ENCODE measurements at places on chromosomes 2 and 18.

DNA sequence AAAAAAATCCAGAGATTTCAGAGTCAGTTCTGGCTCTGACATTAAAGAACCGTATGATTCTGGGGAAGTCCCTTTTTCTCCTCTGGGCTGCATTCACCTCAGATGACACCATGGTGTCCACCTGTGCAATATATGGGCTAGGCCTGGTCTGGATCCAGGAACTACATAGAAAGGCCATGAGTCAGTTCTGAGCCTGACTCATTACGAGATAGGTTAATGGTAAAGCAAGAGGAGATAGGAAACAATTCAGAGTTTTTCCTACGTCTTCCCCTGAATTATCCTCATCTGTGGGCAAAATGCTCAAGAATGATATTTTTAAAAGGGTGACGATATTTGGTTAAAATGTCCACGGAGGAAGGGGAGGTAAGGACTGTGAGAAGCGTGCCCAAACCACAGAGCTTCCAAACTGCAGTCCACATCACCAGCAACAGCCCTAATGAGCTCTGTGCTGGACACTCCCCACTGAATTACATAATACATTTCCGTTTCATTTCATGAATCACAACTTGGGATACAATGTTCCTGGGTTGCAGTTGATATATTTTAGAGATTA is 180.1 kb upstream of the OSR1 start:
- DNase-seq = no peak

DNA sequence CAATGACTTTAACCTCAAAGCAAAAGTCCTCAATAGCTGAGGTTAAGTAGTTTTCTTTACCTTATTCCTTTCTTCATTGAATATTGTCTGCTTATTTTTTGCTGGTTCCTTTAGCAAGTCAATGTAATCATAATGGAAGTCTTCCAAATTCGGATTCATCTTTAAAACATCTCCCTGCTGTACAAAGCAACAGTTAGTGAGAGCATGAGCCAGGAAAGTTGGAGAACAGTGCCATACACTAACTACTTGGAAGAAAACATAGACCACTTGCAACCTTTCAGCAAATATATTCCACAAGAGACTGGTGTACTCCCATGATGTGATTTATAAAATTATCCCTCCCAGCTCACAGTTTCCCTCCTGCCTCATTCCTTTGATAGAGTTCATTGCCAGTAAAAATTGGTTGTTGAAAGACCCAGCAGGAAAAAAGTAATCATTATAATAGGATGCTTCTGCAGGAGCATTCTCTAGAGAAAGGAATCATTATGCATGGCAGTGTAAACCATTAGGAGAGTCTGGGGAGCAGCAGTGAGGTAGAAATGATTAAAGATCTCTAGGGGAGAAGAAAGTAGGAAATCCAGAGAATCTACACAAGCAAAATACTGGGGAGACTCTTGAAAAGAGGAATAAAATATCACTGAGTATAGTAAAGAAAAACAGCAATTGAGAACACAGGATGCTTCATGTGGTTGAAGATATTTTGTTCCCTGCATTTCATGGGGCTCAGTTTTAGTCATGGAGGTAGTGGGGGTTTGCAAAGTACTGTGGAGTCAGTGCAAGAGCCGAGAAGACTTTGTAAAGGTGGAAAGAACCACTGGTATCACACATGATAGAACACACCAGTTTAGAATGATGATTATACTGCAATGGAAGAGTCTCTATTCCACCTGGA is 38.6 kb upstream of the TTN start:
- no peak for DNase-seq

- DNase-seq = no peak
Measured at GRCh38 chr2:101011152-101011551, 9.1 kb downstream of the RPL31 start.

- DNase-seq = no peak
Measured at GRCh38 chr2:138180692-138181386, 216.6 kb downstream of the HNMT start.

GRCh38 chr18:62655520-62656219 is 59.7 kb upstream of the PHLPP1 start:
- no peak for DNase-seq

DNA sequence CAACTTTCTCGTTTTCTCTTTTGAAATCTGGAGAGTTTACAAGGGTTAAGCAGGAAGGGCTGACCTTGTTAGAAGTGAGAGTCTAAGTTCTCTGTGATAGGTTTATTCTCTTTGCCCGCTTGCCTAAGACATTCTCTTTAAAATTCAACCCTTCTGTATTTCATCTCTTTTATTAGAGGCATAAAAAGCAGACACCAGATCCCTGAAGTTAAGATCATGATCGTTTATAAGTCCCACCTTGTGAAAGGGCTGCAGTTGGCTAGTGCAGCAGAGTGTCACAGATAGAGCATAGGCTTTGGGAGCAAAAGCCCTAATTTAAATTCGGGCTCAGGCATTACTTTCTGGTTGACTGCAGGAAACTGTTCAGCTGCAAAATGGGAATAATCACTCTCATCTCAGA is 181.2 kb downstream of the EPHA4 start:
- DNase-seq = no peak

GRCh38 chr2:236592821-236593220 is 23.2 kb downstream of the ACKR3 start:
- no peak for DNase-seq

- DNase-seq = no peak
Measured at GRCh38 chr2:125259451-125259850, 1234.4 kb downstream of the CNTNAP5 start.

DNA sequence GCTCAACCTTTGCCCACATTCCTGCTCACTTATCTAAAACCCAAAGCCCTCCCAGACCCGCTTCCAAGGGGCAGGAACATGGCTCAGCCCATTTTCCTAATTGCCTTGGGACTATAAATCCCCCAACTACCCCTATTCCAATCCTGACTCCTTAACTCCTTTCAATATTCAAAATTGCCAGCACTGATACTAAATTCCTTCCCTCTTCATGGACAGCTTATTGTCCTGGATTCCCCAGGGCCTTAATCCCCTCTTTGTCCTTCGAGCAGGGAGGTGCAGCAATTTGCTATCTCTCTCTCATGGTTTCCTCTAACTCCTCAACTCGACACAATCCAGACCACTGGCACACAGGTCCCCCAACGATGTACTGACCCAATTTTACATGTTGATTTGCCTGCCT is 99.1 kb downstream of the SLC25A12 start:
- DNase-seq = no peak

- DNase-seq = no peak
Measured at GRCh38 chr2:23530909-23531276, 145.9 kb downstream of the KLHL29 start.

GRCh38 chr2:64404002-64404731 is 49.8 kb upstream of the LGALSL start:
- no peak for DNase-seq

DNA sequence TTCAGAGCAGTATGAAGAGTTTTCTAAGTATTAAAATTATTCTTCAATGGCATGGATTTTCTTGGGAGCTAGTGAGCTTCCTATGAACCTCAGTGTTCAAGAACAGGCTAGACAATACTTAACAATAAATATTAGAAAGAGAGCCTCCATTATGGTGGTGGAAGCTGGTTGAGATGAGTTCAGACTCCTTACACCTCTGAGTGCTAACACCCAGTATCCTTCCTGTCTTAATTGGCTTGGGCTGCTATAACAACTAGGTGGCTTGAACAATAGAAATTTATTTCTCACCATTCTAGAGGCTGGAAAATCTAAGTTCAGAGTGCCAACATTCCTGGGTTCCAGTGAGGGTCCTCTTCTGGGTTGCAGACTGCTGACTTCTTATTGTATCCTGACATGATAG is 369.4 kb upstream of the HNRNPA3 start:
- no peak for DNase-seq

GRCh38 chr2:165055082-165055851 is 99.9 kb upstream of the SLC38A11 start:
- no peak for DNase-seq

DNA sequence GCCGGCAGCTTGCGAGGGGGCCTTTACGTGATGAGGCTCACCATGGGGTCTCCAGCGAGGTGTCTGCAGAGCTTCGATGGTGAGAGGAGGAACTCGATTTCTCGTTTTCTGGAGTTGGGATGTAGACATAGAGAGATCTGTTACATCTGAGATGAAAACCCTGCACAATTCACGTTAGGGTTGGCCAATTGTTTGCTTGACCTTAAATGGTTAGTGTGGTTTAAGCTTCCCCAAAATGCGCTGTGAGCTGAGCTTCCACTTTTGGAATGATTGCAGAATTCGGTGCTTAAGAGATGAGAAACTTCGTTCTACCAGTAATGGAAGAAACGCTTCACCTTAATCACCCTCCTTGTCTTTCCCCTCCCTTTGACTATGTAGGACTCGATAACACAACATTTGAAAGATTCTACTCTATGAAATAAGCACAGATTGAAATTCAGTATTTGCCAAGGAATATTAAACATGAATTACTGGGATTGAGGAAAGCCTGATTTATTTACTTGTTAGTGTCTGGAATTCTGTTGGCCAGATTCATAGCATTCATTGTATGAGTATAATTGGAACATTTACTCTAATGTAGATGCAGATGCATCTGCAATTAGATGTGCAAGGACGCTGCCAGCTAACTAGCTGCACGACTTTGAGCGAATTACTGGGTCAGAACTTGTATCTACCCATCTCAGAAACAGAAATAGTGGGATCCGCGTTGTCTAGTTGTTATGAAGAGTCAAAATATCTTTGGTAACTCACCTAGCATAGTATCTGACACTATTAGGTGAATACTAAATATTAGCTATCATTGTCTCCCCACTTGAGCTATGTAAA is 1.6 kb upstream of the KLF7 start:
- no peak for DNase-seq

GRCh38 chr18:12883372-12883683 is 709 bp downstream of the PTPN2 start:
- DNase-seq = no peak

DNA sequence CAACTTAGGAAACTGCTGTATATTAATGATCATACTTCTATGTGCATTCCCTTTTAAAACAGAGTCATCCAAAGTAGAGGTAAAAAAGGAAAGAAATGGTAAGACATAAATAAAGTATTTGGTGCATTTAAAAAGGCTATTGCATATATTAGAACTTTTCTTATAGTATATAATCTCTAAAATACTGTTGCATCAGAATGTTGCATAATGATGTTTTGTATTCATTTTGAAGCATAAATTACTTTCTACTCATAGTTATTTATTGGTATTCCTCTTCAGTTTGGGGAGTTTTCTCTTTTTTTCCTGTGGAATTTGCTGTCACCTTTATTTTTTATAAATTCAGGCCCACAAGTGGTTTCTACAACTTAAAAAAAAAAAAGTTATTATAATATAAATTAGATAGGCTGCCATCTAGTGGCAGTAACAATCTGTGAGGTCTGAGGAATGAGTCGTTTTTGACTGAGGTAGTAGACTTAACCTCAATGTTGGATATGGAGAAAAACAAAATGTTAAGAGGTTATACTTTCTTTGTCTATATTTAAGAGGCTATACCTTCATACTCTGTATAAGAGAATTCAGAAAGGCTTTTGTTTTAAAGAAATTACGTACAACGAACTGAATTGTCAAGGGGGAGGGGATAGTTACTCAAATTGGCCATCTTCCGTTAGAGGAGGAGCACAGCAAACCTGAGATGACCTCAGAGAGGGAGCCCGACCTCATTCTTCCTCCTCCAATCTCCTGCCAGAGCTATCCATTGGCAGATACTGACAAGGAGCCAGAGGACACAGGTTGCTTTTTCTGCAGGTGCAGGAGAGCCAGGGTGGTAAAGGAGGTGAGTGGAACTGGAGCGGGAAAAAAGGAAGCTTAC is 23.8 kb downstream of the ANKAR start:
- peak; percentile 4 for DNase-seq

GRCh38 chr18:10919851-10920250 is 229.5 kb downstream of the PIEZO2 start:
- no peak for DNase-seq

DNA sequence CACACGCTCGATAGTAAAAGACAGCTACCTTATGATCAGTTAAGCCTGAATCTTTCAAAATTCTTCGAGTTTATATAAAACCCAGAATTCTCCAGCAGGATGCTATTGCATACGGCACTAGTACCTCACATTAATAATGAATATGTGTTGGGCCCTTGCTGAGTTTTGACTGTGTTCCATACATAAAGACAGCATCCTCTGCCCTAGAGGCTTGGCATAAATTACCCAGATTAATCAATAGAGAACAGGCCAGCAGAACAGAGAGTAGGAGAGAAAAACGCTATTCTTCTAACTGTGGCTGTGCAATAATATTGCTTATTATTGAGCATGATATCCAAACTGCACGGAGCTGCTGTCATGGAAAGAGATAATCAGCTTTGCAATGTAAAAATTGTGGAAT is 194.3 kb downstream of the SOX11 start:
- DNase-seq = no peak

DNA sequence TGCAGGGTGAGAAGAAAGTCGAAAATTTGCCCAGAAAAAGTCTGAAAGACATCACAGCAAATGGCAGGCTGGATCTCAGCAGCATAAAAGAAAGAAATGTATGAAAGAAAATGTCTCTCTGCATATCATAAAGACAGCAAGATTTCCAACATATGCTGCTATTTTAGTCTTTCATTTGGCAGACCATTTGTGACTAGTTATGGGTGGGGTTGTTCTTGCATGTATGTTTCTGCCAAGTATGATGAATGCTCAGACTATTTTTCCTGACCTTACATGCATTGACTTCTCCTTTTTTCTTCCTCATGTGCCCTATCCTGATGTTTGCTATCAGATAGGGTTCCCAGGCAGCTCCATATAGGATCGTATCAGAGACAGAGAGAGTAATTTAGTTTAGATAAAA is 58.5 kb upstream of the PARD3B start:
- DNase-seq = no peak

DNA sequence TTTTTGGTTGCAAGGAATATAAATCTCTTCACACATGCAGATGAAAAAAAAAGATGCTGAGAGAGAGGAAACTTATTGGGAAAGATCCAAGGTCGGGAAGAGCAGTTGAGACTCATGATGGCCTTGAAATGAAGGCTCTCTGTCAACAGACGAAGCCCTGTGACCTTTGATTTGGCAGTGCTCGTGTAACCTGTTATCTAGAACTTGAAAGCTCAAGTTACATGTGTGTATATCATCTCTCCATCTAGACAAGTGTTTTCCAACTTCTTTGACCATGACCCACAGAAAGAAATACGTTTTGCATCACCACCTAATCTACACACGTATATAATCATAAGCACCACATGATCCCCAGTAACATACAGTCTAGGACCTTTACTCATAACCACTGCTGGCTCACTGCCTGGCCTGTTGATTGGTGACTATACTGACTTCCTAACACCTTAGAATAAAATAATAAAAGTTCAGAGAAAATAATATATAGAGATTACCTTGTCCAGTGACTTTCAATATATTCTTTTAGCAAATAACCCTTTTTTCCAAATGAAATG is 319.0 kb upstream of the PKDCC start:
- no peak for DNase-seq

GRCh38 chr2:109020217-109020637 is 31.2 kb upstream of the EDAR start:
- DNase-seq = no peak

DNA sequence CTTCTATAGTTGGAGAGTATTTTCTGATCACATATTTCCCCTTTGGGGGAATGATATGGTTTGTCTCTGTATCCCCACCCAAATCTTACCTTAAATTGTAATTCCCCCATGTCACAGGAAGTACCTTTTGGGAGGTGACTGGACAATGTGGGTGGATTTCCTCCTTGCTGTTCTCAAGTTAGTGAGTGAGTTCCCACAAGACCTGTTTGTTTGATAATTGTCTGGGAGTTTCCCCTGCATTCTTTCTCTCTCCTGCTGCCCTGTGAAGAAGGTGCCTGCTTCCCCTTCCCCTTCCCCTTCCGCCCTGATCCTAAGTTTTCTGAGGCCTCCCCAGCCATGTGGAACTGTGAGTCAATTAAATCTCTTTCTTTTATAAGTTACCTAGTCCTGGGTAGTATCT is 222.7 kb upstream of the SLC39A10 start:
- DNase-seq = no peak

GRCh38 chr2:231648579-231649174 is 56.0 kb downstream of the TEX44 start:
- peak; percentile 27 for DNase-seq

All from NCI-H526 treated with DMSO at 0.1 percent for 48 hours (cell line).